ENCODE measurements at places on chromosomes 11 and 22.
A peak's percentile ranks its signal among the peaks of the same experiment; 100 is the strongest.

DNA sequence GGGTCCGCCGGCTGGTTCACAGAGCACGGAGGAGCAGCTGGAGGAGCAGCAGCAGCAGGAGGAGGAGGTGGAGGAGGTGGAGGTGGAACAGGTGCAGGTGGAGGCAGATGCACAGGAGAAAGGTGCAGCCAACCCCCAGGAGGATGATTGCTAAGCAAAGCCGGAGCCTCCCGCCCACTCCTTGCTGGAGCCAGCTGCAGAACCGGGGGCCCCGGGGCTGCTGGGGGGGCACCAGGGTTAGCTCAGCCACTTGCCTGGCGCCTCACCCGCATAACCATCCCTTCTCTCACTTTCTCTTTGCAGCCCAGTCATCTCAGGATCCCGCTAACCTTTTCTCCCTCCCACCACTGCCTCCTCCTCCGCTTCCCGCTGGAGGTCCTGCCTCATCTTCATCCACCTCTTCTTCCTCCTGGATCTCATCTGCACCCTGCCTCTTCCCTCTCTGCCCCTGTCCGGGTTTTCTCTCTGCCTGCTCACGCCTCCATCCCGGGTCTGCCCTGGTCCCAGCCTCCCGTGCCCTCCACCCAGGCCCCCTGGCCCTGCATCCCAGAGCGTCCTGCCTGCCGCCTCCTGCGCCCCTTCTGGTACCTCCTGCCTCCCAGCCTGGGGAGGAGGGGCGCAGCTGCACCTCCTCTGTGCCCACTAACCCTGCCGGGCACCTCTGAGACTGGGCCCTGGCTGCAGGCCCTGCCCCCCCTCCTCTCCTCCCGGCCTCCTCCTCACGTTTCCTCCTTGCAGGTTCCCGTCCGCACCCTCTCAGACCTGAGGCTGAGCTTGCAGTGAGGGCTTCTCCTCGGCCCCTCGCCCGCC is 9.5 kb downstream of the KCTD17 start:
- DNase-seq, result peak; percentile 84

DNA sequence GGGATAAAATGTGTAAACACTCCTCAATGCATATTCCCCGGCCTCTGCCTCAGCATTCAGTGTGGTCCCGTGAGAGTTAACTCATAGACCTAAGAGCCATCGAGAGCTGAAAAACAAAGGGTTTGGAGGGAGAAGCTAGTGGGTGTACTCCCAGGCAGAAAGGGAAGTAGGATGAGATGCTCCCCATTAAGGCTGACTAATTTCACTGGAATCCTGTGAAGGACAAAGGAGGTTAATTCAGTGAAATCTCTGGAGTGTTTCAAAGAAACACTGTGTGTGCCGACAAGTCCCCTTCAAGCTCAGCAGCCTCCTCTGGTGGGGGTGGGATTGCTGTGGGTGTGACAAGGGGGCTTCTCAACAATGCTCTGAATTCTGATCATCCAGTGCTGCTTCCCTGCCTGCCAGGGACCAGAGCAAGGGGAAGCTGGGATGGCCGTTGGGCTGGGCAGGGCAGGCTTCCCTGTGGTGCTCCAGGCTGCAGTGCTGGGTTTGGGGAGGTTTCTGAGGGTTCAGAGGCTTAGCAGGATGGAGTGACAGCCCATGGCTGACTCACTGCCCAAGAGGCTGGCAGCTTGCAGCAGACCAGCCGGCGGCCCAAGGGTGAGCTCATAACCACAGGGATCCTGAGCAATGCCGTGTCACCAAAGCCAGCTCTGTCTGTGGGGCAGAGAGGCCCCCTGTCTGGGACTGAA is 61.4 kb upstream of the BMAL1 start:
- DNase-seq, result no peak

- no peak for DNase-seq
Observed at GRCh38 chr22:24826710-24827285, 20.8 kb downstream of the SGSM1 start.

DNA sequence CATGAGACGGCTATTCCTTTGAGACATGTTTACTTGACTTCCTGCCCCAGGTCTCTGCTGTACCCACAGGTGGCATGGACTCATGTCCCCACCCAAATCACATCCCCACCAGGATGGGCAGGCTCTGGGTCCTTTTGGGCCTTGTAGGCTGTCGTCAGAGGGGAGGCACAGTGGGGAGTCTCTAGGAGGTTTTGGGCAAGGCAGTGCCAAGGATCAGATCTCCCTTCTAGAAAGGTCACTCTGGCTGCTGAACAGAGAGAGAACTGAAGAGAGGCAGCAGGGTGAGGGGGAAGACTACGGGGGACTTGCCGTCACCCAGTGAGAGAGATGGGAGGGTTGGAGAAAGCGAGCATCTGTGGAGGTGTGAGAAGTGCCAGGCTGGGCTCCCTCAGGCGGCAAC is 4.6 kb upstream of the KCNQ1OT1 start:
- no peak for DNase-seq

DNA sequence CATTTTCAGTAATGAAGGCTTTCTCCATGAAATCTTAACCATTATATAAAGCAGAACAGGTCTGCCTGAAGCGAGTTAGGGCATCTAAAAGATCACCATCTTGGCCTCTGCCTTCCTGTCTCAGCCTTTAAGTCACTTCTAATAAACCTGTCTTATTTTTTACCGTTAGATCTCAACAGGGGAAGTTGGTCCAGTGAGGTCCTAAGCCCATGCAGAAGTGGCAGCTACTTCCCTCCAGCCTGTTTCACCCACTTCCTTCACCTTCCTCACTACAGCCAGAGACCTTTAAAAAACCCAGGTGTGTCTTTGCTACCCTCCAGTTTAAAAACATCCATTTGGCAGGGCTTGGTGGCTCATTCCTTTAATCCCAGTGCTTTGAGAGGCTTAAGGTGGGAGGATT is 14.1 kb upstream of the LIPT2 start:
- no peak for DNase-seq

GRCh38 chr22:19016081-19016766 is 80.1 kb upstream of the PRODH start:
- DNase-seq, result no peak

- no peak for DNase-seq
Observed at GRCh38 chr11:118628432-118628831, 21.0 kb downstream of the PHLDB1 start.

DNA sequence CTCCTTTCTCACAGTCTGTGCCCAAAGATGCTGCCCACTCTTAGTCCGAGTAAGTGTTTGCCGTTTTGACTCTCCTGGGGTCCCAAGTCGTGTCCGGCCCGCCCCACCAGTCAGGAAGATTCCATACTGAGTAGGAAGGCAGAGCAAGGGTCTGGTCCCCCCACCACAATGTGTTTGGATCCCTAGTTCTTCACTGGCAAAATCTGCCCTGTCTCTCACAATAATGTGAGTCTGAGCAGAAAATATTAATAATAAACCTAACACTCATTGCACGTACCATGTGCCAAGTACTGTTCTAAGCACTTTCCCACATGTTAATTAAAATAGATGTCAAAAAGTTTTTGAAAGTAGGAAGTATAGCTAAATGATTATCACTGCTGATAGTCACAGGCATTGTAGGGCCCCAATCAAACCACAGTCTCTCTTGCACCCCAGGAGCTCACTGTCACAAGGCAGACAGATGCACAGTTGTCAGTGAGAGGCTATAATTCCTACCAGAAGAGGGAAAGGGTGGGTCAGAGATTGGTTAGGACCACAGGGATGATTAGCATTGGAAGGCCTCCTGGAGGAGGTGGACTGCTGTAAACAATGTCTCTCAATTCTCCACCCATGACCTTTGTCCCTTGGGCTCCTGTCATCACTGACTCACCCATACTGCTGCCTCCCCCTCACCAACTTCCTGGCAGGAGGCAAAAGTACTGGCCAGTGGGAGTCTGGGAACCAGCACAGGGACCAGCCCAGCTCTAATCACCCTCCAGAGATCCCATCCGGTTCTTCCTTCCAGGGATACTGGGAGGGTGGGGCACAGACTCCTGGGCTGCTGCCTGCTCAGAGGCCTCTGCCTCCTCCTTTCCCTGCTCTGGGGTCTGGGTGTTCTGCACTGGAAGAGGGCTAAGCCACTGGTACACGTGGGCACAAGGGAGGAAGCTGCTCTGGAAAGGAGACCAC is 1.0 kb upstream of the POLD4 start:
- DNase-seq, result no peak

DNA sequence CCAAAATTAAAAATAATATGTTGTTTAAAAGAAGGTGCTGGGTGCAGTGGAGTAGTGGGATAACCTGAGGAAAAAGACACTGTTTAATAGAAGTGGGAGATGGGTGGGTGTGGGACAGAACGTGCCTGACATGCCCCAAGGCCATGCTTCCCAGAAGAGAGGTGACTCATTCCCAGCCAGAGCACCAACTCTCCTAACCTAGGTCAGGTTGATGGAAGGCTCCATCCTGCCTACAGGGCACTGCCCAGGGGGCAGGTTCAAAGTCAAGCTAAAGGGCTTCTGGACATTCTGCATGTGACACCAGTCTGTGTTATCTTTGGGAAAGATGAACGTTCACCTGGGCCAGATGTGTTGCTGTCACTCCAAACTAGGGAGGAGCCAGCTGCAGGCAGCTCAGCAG is 453.1 kb downstream of the SOX6 start:
- DNase-seq, result no peak

DNA sequence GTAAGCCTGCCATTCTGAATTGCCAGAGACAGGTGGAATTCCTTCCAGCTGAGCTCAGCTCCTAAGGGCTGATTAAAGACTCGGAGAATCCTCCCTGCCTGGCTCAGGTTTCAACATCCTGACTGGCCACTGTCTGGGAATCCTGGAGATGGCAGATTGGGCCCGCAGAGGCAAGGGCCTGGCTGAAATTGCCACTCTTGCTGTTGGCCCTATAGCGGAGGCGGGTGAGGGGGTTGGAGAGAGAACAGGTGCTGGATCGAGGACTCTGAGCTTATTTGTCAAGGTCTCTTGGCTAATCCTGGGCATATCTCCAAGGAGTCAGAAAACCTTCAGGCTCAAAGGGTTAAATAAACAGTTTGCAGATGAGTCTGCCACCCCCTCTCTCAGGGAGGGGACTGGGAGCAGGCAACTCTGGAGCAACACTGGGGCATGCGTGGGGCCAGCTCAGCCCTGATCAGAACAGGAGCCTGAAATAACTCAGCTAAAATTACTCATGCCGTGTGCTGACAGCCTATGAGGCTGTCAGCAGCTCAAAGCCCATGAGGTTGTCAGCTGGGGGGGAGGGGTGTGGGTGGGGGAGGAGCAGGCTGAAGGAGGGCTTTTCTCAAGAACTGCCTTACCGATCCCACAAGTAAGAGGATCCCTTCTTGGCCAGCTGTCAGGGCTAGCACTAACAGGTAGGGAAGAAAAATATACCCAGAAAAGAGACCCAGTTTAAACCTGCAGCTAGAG is 14.7 kb upstream of the MFRP start:
- DNase-seq, result peak; percentile 67

DNA sequence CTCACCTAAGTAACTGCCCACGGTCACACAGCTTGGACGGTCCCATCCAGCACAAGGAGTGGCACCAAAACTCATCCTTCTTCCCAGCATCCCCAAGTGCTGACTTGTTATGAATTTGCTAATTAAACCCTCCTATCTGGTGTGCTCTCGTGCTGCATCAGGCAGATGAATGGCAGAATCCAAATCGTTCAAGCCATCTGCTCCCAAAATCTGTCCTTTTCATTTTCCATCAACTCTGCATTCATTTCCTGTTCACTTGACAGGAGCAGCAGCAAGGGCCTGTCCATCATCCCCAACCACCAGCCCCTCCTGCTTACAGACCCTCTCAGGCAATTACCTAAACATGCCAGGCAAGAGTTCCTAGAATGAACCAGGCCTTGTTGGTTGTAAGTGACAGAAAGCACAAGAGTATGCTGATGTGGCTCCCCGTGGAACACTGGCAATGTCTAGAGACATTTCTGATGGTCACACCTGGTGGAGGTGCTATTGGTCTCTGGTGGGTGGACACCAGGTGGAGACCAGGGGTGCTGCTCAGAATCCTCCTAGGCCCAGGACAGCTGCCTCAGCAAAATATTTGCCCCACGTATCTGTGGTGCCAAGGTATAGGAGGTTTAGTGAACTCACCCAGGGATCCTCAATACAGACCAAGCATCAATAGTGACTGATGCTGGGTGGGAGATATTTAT is 832.5 kb downstream of the TBC1D22A start:
- no peak for DNase-seq

DNA sequence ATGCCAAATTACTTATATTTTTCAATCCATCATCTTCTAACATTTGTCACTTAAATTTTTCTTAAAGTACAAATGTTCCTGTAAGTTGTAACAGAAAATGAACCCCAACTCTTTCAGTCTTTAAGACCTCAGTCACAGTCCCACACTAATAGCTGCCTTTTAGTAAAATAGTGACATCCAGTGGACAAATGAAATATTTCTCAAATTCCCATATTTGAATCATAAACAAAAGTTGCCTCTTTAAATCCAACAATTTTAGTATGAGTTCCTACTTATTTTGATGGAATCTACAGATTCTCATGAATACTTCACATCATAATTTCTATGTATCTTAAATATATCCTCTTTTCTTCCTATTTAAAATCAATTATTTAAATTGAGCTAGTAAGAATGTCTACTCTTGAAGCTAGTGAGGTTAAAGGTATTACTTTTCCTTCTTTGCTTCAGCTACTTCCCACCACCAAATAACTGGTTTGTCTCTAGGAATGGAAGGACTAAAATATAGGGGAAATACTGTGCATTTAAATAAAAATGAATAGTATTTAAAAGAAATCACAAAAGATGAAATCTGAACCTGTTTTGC is 9.2 kb downstream of the LIN7C start:
- DNase-seq, result peak; percentile 10

- no peak for DNase-seq
Observed at GRCh38 chr11:83511646-83512045, 225.5 kb upstream of the CCDC90B start.

Data from NCI-H2171 (cell line).